H9 (cell line): ENCODE measurements at places on chromosomes 2 and 18. TPM values are rescaled to one million over a fixed set of nuclear protein-coding genes. Genes with fewer than 3 reads are reported as not detected.

The RRM2 gene
- total RNA-seq, result 163 and 176 TPM in 2 replicates

The ATAD2B gene
- total RNA-seq, result 17.5 and 21.4 TPM in 2 replicates

- DNase-seq, result no peak
These were observed 19.5 kb upstream of the ZNF516 start for GRCh38 chr18:76514573-76514972.

- DNase-seq, result no peak
These were observed 6.8 kb downstream of the TMEM87B start for GRCh38 chr2:112061840-112062239.

- no peak for DNase-seq
These were observed 181.3 kb upstream of the HAAO start for GRCh38 chr2:42973726-42974125.

- no peak for DNase-seq
These were observed 76.1 kb upstream of the DNMT3A start for GRCh38 chr2:25417715-25418369.

GRCh38 chr2:27735263-27735904, 36.1 kb upstream of the MRPL33 start:
- peak; percentile 82 for DNase-seq

DNA sequence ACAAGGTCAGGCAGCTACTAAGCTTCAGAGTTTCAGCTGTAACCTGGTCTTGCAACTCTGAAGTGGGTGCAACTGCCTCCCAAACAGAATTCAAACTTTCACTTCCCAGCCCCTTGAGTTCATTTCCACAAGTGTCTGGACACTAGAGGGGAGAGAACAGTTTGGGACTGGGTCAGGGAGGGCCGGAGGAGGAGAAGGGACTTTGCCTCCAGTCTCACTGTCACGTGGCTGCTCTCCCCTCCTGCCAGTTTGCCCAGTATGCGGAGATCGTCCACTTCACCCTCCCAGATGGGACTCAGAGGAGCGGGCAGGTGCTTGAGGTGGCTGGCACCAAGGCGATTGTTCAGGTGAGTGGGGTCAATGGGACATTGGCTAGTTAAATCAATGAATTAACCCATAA, 20.6 kb upstream of the ANKRD53 start:
- DNase-seq, result peak; percentile 20

- no peak for DNase-seq
These were observed 639.2 kb upstream of the CDH2 start for GRCh38 chr18:28816155-28816554.

- no peak for DNase-seq
These were observed 334.5 kb downstream of the NBAS start for GRCh38 chr2:15226661-15227060.

- DNase-seq, result no peak
These were observed 33.5 kb downstream of the LRP2 start for GRCh38 chr2:169328785-169329184.

DNA sequence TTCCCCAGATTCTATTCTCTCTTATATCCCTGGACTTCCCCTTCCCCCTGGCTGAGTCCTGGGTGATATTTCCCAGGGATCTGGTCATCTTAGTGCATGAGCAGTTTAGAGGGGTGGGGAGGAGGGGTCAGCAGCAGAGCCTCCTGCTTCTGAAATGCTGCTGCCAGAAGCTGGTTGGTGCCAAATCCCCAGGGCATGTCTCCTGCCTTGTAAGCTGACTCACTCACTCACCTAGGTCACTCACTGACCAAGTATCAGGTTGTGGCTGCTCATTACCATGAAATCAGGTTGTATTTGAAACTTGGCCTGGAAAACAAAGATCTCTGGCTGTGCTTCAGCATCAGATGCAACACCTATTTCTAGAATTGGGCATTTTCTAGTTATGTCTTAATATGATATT, 14.3 kb downstream of the GPR39 start:
- DNase-seq, result no peak

The ANKRD29 gene
- total RNA-seq, result 1.9 and 2.1 TPM in 2 replicates

The LYPD1 gene
- 10.6 and 11.2 TPM in 2 replicates for total RNA-seq

- DNase-seq, result no peak
These were observed 74.6 kb downstream of the ACAA2 start for GRCh38 chr18:49738721-49739120.

DNA sequence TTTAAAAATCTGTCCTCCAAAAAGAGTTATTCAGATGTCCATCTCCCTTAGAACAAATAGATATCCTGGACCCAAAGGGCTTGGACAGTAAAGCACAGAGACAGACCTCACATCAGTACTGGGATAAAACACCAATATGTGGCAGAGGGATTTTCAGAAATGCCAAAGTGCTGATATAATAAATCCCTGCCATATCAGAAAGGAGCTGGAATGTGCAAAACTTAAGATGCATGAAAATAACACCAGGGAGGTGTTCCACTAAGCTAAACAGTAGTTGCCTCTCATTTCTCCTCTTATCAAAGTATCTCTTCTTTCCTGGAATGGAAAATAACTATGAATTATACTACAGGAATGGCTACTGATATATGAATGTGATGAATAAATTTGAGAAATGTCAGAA, 13.2 kb downstream of the USP40 start:
- DNase-seq, result no peak

DNA sequence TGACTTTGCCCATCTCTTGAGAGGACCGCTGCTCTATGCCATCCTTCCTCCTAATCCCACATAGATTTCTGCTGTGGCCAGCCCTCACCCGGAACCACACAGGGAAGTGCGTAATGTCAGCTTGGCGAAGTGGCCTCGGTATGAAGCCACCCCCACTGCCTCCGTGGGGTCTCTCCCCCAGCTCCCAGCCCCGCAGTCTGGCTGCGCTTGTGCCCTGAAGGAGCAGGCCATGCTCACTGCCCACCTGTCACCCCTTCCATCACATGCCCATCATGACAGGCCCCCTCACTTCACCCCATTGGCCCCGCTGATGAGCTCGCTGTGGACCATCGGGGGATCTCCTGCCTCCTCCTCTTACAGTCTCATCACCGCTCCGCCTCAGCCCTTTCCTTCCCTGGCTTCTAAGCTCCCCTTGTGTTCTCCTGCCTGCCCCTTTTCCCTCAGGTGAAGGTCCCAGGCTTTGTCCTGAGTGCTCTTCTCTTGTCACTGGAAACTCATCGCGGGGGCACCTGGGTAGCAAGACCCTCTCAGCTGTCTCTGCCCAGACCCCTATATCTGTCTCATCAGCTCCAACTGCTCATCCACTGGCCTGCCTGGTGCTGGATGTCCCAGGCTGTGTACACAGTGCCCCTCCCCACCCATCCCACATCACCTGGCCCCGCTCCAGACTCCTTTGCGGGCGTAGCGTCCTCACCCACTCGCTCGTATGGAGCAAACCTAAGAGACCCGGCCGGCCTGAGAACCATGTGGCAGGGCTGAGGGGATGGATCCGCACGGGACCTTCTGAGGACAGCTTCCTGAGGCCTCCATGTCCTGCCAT, 81.7 kb downstream of the GLI2 start:
- DNase-seq, result no peak

DNA sequence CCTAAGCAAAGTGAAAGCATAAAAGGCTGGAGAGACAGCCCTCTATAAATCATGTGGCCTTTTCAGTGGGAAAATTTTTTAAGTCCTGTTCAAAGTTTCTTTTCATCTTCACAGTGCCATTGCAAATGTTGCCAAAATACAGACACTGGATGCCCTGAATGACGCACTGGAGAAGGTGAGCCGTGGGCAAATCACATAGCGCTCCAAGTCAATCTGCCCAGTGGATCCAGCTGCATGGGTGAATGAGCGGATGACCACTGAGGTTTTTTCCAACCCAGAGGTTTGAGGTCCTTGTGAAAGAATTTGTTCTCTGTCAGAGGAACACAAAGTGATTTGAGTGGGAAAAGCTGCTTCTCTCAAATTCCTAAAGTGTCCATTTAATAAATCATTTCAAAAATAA, 11.8 kb downstream of the DAPL1 start:
- no peak for DNase-seq

GRCh38 chr2:62568983-62569837, 63.2 kb upstream of the TMEM17 start:
- DNase-seq, result no peak

The ANKRD53 gene
- total RNA-seq, result 0.28 and 0.88 TPM in 2 replicates

DNA sequence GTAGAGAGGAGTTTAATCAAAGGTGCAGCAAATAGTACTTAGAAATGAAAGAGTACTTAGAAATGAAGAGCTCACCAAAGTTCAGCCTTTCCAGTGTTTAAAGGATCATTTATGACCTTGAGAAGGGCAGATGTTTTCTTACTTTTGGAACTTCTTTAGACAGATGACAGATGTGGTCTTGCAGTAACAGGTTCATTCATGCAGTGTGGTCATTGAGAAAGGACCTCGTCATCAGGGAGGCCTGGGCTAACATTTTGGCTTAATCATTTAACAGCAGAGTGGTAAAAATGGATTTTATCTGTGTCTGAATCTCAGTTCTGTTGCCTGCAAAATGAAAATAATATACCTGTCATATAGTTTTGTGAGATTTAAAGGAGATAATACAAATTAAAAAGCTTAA, 75.1 kb upstream of the NT5C1B start:
- DNase-seq, result no peak

DNA sequence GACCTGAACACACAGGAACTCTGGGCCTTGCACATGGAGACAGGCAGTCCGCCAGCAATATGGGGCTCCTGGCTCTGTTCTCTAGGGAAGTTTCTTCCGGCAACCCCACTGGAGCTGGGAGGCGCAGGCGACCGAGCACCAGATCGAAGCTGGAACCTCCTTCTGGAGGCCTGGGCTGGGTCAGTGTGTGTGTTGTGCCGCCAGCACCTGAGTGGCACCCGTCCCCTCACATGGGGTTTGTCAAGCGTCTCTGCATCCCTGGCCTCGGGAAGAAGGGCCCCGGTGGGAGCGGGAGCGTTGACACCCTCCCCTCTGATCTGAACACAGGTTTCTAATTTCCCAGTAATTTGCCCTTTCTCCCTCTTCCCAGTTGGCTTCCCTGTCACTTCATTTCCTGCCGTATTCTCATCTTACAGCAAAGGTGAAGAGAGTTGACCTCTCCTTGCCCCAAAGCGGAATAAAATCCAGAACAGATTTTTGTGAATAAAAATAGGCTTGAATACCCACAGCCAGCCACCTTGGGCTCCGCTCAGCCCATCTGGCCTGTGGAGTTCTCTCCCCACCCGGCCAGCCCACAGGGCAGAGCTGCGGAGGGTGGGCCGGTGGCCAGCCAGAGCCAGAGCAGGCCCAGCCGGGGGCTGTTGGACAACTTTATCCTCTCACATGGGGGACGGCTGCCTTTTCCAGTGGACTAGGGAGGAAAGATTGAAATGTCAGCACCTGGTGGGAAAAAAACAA, 85.9 kb downstream of the APOB start:
- no peak for DNase-seq

The FBXO48 gene
- total RNA-seq, result 1.3 and 1.4 TPM in 2 replicates

- DNase-seq, result no peak
These were observed 87.2 kb downstream of the BCL11A start for GRCh38 chr2:60466161-60466702.

The DYNAP gene
- 2.3 and 2.5 TPM in 2 replicates for total RNA-seq

- no peak for DNase-seq
These were observed 16.2 kb upstream of the DGKD start for GRCh38 chr2:233338046-233338445.

DNA sequence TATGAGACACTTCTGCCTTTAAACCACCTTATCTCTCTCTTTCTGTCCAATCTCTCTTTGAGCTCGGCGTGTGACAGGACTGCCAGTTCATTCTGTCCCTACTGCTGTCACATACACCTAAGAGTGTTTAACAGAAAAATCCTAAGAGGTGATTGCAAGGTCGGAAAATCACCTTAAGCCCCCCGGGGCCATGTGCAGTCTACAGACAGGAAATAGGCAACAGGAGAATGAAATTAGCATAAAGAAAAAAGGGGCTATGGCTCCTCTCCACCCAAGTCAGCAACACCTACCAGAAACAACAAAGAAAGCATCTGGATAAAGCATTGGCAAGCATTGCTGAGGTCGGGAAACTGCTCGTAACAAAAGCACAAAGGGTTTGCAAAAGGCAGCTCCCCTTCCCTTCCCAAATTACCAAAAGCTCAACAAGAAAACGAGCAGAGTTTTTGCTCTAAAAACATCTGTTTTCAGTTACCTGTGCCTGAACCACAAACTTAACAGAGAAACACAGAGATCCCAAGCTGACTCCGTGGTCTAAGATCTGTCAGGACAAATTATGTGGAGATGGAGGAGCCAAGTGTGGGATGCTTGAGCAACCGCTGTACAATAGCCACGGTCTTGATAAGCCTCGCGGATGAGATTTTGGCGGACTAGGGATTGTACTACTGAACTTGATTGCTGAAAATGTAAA, 30.4 kb downstream of the ANKRD44 start:
- no peak for DNase-seq

The ACKR3 gene
- 0.44 and 0.64 TPM in 2 replicates for total RNA-seq

DNA sequence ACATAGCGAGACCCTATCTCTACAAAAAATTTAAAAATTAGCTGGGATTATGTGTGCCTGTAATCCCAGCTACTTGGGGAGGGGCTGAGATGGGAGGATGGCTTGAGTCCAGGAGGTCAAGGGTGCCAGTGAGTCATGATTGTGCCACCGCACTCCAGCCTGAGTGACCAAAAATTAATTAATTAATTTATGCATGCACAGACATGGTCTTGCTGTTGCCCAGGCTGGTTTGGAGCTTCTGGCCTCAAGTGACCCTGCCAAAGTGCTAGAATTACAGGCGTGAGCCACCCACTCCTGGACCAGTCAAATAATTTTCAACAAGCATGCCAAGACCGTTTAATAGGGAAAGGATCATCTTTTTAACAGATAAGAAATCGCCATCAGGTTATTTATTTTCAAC, 57.7 kb upstream of the TFCP2L1 start:
- no peak for DNase-seq

The TRABD2A gene
- 1.4 and 1.7 TPM in 2 replicates for total RNA-seq

GRCh38 chr2:237097911-237098702, 12.4 kb downstream of the COPS8 start:
- no peak for DNase-seq

GRCh38 chr2:208407667-208408066, 1.1 kb downstream of the PTH2R start:
- DNase-seq, result no peak

The HOXD9 gene
- total RNA-seq, result not detected in 2 replicates

GRCh38 chr2:20704886-20705285, 37.9 kb downstream of the GDF7 start:
- DNase-seq, result no peak

DNA sequence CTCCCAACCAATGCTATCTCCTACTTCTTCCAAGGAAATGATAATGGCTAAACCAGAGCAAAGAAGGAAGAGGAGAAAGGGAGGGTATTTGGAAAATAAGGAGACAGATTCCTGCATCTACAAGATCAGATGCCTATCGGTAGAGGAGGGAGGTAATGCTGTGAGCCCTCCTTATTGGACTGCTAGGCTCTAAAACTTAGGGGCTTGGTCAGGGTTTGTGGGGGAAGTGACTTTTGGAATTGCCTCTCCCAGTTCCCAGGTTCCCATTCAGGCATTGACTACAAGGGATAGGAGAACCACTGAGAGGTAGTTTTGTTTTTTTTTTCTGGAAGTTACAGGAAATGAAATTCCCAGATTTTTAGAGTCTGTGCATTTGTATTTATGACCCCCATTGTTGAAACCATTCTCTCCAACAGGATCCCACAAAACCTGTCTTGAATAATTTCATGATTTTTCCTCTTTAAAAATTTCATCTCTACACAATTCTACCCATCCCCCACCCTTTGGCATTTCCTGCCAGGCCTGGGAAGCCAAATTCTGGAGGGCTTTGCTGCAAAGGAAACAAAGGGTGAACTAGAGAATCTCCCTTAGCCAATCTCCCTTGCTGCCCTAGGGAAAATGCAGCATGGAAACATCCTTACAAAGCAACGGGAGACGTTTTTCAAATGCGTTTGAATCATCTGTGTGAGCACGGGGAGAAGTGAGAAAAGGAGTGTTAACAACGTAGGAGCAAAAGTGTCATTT, 282.1 kb upstream of the EPAS1 start:
- peak; percentile 66 for DNase-seq
